ENCODE measurements at places on chromosomes 6 and 20.

GRCh38 chr20:32359633-32360332, 1.7 kb downstream of the ASXL1 start:
- peak; percentile 65 for DNase-seq

DNA sequence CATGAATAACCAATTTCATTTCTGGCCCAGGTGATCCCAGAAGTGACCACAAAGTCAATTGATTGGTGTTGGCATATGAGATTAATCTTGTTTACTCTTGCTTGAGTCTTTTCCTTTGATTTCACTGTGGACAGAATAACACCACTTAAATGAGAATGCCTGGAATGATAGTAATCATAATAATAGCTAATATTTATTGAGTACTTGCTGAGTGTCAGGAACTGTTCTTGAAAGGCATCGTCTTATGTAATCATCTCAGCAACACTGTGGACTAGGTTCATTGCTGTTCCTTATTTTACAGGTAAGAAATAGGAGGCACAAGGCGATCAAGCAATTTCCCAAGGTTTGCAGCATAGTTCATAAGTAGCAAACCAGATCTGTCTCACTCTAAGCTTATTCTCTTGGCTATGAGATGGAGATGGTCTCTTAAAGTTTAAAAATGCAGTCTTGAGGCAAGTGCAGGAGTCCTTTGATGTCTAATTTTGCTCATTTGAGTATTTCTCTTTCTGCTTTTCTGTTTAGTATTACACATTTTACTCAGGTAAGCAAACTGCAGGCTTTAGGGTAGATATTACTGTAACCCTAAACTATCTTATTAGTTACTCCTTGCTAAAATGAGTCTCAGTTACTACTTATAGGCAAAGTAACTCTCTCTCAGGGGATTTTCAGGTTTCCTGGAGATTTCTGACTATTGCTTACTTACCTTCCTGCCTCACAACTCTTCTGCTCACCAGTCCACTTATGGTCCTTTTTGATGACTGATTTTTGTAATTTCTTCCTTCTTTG, 6.3 kb downstream of the ADGRG6 start:
- DNase-seq, result no peak

DNA sequence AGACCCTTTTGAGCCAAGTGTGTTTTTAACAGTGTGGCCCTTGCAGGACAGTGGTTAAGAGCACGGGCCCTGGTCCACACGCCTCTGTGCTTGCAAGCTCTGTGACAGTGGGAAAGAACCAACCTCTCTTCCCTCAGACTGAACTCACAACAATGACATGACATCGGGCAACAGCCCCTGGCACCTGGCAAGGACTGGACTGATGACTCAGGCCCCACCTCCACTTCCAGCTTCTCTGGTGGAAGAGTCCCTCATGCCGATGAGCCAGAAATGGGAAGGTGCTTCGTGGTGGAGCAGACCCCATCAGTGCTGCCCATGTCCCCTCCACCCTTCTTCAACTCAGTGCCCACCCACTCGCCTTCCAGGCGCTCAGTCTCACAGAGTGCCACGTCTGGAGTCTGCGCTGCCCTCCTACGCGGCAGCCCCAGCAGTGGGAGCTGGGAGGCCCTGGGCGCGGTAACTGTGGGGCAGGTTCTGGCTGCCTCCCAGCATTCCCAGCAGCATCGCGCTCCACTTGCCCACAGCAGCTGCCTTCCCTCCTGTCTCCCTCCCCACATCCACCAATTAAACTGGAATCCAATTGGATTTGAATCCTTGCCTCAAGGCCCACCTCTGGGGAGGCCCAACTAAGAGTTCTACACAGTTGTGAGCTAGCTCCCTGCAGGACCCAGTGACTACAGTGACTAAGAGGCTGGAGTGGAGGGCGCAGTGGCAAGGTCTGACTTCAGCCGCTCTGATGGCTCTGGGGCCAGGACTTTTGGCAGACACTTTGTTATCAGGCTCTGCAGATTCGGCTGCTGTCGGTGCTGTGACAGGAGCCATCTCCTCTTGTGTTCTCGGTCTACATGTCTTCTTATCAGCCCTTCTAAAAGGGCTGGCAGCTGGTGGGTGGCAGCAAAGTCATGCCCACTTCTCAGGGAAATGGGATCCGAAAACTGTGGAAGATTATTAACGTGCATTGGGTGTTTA, 156.8 kb upstream of the MLN start:
- peak; percentile 45 for DNase-seq

DNA sequence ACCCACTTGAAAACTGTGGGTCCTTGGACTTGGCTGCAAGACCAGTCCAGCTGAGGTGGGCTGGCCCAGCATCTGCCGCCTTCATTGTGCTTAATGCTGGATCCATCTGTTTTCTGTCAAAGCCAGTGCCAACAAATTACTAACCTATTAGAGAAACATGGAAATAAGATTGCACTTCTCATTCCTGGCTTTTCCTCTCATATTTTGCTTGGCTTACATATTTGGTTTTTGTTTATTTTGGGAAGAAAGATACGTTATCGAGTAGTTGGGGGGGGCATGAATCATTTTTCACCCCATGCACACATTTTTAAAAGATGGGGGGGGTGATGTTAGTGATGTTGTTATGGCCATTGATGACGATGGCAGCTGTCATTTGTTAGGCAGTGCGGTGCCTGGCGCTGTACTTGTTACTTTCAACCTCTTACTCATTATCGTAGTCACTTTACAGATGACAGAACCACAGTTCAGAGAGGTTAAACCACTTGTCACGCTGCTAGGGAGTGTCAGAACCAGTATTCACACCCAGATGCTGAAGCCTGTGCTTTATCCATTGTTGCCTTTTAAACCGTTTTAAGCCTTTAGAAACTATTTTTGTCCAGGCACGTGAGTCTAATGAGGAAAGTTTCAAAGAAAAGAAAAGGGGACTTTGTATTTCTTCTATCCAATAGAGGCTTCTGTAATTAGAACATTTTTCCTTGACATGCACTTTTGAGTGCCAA, 180.0 kb downstream of the TMEM242 start:
- no peak for DNase-seq

- no peak for DNase-seq
These were observed 77.4 kb upstream of the SULF2 start for GRCh38 chr20:47862574-47863240.

DNA sequence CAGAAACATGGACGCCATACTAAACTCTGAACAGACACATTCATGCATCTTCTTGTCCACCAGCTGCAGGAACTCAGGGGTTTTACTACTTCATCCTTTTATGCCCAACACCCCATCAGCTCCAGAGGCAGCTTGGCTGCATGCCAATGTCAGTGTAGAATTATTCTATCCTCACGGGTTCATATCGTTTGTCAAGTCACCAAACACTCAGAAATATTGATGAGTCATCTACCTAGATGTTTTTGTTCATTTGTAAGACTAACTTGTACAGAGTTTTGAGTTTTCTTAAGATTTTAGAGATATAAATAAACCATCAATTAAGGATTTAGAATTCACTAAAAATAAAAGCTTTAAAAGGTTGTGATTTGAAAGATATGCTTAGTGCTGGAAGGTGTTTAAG, 590.7 kb upstream of the FLRT3 start:
- DNase-seq, result peak; percentile 1

- DNase-seq, result no peak
These were observed 156.3 kb upstream of the RNF24 start for GRCh38 chr20:4171538-4172116.

DNA sequence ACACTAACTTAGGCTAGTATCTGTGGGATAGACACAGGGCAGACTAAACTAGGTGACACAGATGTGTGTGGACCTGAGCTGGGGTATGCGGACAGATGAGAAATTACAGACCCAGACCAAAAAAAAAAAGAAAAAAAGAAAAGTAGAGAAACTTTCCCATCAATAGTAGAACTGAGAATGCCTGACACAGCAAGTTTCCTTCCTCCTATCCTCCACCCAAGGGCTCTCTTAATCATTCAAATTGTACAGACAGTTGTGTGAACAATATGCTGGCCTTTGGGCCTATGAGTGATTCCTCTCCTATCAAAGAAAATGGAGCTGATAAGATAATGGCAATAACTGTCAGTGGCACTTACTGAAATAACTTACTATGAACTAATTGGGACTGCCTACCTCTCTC, 226.7 kb upstream of the PRDM1 start:
- no peak for DNase-seq

- DNase-seq, result peak; percentile 50
These were observed 223.6 kb upstream of the CITED2 start for GRCh38 chr6:139597771-139598755.

- no peak for DNase-seq
These were observed 599.8 kb downstream of the COL12A1 start for GRCh38 chr6:74605922-74606581.

GRCh38 chr6:80742481-80742880, 636.0 kb downstream of the BCKDHB start:
- DNase-seq, result peak; percentile 73

GRCh38 chr6:139508576-139508975, 134.1 kb upstream of the CITED2 start:
- no peak for DNase-seq

DNA sequence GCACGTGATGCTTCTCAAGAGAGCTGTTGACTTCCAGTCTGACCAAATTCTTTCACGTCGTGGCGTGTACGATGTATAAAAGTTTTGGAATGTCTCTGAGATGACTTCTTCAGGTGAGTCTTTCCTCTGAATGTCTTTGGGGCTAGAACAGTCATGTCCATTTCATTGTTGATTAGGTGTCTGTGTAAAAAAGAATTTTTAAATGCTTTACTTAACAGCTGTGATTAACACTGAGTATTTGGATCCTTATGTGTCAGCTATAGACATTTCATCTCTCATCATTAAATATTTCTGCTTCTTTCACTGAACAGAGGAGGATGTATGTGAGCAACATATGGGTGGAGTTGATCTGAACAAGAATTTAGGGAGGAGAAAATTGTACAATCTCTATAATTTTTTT, 29.3 kb upstream of the KIF13A start:
- DNase-seq, result no peak

DNA sequence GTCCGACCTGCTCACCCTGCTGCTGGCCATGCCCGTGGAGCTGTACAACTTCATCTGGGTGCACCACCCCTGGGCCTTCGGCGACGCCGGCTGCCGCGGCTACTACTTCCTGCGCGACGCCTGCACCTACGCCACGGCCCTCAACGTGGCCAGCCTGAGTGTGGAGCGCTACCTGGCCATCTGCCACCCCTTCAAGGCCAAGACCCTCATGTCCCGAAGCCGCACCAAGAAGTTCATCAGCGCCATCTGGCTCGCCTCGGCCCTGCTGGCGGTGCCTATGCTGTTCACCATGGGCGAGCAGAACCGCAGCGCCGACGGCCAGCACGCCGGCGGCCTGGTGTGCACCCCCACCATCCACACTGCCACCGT, 885 bp downstream of the NTSR1 start:
- DNase-seq, result no peak

DNA sequence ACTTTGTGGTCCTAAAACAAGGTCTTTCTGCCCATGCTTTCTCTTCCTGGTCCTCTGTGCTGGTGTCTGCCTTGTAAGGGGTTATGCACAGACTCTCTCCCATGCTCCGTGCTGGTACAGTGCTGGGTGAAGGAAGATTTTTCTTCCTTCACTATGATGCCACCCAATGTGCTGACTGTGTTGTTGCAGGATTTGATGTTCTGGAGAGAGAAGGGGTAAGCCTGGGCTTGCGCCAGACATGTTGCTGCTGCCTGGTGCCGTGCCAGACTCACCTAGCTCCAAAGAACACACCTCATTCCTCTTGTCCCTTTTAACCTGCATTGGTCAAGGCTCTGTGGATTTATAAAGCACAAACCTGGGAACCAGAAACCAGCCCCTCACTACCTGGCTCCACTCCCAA, 28.4 kb upstream of the ARMH2 start:
- no peak for DNase-seq

- DNase-seq, result no peak
These were observed 31.8 kb upstream of the EMILIN3 start for GRCh38 chr20:41398408-41398807.

DNA sequence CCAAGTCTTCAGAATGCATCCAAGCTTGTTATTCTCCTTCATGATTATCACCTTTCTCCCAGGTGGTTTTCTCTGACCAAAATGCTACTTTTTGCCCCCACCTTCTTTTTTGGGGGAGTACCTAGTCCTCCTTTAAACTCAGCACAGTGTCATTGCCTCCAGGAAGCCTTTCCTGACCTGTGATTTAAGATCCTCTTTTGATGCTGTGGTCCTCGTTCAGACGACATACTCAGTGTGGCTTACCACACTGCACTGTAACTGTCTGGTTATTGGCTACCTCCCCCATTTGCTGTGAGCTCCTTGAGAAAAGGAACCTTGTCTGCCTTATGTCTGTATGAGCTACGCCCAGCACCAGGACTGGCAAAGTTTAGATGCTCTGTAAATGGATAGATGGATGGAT, 14.6 kb downstream of the SAYSD1 start:
- peak; percentile 37 for DNase-seq

DNA sequence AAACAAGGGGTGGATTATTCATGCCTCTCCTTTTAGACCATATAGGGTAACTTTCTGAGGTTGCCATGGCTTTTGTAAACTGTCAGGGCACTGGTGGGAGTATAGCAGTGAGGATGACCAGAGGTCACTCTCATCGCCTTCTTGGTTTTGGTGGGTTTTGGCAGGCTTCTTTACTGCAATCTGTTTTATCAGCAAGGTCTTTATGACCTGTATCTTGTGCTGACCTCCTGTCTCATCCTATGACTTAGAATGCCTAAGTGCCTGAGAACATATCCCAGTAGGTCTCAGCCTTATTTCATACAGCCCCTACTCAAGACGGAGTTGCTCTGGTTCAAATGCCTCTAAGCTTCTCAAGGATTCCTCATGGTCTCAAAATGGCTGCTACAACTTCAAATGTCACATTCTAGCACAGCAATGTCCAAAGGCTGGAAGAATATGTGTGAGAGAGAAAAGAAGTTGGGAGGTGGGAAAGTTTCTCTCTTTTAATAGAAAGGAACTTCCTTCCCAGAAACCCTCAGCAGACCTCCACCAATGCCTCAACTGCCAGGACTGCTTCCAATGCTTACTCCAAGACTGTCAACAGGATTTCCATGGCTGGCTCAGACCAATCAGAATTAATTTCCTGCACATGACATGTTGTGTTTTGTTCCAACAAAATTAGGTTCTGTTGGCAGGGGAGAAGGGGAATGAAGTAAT, 46.6 kb upstream of the SLC9A8 start:
- DNase-seq, result peak; percentile 36

GRCh38 chr6:56370127-56370540, 122.8 kb upstream of the COL21A1 start:
- DNase-seq, result no peak

GRCh38 chr20:21322921-21323331, 19.8 kb downstream of the XRN2 start:
- DNase-seq, result peak; percentile 13

Data from OCI-M1 (cell line).